ENCODE measurements at places on chromosomes 16 and 17.

- no peak for DNase-seq
Measured at GRCh38 chr17:76542566-76542971, 2.7 kb downstream of the PRCD start.

GRCh38 chr17:56222255-56222654 is 69.0 kb downstream of the ANKFN1 start:
- DNase-seq, result peak; percentile 6

- no peak for DNase-seq
Measured at GRCh38 chr16:23856251-23856709, 20.5 kb downstream of the PRKCB start.

GRCh38 chr17:79324194-79324593 is 249.6 kb downstream of the ENGASE start:
- DNase-seq, result no peak

DNA sequence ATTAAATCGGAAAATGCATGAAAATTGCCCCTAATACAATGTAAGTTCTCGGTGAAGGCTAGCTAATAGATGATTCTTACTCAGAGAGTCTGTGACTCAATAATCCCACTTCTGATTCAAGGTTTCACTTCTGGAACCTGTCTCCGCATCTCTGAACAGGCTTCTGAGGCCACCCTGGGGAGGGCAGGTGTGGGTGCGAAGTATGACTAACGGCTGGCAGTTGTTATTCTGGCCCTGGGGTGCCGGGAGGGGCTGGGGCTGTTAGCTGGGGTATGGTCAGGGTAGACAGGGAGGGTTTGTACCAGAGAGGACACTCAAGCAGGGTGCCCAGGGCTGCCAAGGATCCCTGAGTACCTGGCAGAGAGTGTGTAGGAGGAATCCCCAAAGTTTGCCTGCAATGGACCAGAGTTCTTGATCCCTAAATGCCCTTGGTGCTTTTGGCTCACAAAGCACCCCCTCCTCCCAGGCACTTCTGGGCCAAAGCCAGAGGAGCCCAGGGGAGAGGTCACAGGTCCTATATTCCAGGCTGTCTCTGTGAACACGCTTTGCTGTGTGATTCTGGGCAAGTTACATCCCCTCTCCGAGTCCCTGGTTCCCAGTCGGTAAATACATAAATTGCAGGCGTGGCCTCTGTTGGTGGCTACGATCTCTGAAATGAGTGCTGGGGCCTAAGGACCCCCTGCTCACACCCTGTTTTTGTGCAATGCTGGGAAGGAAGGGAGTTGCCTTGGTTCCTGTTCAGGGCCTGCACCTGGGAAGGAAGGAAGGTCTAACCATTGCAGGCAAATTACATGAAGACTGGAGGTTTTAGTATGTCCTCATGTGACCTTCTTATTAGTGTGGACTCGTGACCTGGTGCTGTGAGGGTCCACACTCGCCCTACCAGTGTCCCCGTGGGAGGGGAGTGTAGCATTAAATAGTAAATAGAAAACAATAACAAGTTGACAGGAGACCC is 49.9 kb upstream of the CPNE2 start:
- peak; percentile 87 for DNase-seq

- peak; percentile 6 for DNase-seq
Measured at GRCh38 chr16:83458612-83459011, 349.2 kb upstream of the HSBP1 start.

GRCh38 chr16:51989637-51990230 is 557.2 kb downstream of the TOX3 start:
- DNase-seq, result no peak
